Germinal center (tissue), 1 donor: ENCODE measurements at places on chromosomes 4 and X.
A peak's percentile ranks its signal among the peaks of the same experiment; 100 is the strongest.

- peak; percentile 57 for DNase-seq
These were observed 1.2 kb downstream of the CORIN start for GRCh38 chr4:47836641-47837093.

DNA sequence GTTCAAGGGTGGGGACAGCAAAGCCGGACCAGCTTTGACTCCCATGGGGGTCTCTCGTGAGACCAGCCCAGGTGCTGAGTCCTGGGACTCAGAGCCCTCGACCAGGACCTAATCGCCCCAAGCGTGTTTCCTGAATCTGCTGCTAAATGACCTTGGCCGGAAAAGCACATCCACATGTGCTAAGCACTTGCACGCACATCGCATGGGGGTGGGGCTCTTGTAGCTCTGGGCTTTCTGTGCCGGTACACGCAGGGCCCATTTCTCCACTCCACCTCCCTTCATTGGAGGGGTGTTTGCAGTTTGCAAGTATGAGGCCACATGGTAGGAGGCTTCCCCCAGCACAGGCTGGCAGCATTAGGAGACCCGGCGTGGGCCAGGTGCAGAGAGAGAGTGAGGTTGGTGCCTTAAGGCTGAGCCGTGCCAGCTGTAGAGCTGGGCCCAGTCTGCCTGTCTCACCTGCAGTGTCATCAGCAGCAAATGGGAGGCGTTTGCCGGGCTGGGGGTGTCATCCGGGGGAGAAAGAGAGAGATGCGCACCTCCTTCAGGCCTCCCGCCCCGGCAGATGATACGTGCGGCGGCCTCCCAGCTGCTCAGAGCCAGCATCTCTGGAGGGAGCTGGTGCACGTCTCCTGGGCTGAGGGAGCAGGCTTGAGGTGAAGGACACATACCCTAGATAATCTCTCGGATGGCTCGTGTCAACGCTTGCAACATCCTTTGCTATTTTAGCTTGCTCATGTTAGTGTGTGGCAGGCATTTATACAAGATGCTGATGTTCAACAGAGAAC, 45.2 kb upstream of the CLCN4 start:
- peak; percentile 63 for DNase-seq

DNA sequence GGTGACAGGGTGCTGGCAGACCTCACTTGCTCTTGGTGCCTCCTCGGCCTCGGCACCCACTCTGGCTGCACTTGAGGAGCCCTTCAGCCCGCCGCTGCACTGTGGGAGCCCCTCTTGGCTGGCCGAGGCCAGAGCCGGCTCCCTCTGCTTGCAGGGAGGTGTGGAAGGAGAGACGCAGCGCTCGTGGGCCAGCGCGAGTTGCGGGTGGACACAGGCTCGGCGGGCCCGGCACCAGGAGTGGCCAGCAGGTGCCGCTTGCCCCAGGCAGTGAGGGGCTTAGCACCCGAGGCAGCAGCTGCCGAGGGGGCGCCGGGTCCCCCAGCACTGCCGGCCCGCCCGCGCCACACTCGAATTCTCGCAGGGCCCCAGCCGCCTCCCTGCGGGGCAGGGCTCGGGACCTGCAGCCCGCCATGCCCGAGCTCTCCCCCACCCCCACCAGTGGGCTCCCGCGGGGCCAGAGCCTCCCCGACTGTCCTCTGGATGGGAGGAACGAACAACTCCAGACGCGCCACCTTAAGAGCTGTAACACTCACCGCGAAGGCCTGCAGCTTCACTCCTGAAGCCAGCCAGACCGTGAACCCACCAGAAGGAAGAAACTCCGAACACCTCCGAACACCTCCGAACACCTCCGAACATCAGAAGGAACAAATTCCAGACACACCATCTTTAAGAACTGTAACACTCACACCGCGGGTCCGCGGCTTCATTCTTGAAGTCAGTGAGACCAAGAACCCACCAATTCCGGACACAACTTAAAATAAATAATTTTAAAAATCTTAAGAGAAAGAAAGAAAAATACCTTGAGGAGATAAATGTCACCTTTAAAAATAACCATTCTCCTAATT, 311.1 kb upstream of the SLC7A11 start:
- DNase-seq, result no peak

DNA sequence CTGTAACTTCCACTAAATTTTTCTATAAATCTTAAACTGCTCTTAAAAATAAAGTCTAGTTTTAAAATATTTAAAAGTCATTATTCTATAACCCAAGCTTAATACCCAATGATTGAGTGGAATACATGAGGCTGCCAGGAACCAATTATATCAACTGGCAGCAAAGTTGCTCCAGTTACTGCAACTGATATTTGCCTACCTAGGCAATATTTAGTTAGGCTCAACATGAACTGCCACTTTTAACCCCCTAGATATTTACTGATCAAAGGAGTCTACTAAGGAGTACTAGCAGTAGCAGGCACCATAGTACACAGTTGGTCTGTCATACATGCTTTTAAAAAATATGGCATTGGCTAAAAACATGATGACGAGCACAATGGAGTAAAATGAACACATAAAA, 29.9 kb upstream of the RADX start:
- DNase-seq, result no peak

DNA sequence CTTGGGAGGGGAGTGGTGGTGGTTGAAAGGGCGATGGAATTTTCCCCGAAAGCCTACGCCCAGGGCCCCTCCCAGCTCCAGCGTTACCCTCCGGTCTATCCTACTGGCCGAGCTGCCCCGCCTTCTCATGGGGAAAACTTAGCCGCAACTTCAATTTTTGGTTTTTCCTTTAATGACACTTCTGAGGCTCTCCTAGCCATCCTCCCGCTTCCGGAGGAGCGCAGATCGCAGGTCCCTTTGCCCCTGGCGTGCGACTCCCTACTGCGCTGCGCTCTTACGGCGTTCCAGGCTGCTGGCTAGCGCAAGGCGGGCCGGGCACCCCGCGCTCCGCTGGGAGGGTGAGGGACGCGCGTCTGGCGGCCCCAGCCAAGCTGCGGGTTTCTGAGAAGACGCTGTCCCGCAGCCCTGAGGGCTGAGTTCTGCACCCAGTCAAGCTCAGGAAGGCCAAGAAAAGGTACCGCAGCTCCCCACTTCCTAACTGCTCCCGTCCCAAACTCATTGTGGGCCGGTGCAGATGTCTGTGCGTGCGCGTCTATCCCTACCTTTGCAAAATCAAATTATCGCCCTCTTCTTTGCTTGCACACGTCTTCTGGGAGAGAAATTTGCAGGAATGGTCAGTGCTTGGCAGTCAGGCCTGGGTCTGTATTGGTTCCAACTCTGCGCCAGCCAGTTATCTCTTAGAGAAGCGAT, 533 bp downstream of the IL15 start:
- peak; percentile 12 for DNase-seq

DNA sequence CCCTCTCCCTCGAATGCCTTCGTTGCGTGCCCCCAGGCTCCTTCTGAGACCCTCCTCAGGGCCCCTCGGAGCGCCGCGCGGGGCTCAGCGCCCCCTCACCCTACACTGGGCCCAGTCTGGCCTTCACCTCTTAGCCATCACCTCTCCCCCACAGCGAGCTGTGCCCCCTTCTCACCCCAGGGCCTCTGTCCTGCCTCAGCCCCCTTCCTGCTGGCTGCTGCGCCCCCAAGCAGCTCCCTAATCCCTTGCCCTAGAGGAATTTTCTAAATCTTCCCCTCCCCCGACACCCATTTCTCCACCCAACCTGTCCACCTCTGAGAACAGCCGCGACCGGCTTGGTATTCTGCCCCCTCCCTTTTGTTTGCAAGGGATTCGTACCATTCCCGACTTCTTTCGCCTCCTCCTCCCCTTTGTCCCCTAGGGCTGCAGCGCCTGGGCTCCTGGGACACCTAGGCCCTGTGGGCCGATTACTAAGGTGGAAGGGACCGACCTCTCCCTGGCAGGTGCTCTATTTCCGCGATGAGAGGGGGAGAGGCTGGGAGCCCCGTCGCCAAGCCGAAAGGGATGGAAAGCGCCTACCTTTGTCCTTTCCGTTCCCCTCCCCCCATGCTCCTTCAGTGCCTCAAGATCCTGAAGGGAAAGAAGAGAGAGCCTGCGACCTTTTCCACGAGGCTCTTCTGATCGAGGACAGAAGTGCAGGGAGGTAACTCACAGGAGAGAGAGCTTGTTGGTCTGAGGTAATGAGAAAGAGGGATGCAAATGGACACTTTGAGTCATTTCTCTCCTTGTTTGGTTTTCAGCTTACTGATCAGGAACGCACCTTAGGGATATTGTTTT, 10.9 kb downstream of the DLG3 start:
- DNase-seq, result no peak

GRCh38 chrX:114344756-114345349, 239.0 kb upstream of the HTR2C start:
- DNase-seq, result peak; percentile 2

- DNase-seq, result no peak
These were observed 1065.0 kb downstream of the NLGN4X start for GRCh38 chrX:5163663-5164062.
